ENCODE measurements at places on chromosomes 16 and 17.

GRCh38 chr16:84500531-84500930 is 3.9 kb downstream of the MEAK7 start:
- DNase-seq = no peak

GRCh38 chr16:57518520-57518919 is 17.9 kb downstream of the CCDC102A start:
- DNase-seq = no peak

GRCh38 chr16:1993731-1994131 is 4.0 kb downstream of the SYNGR3 start:
- DNase-seq = peak; percentile 35

GRCh38 chr16:48035142-48035541 is 120.7 kb downstream of the ABCC12 start:
- no peak for DNase-seq

All from NCI-H69 (cell line).